ENCODE measurements at places on chromosomes 5 and 9.

DNA sequence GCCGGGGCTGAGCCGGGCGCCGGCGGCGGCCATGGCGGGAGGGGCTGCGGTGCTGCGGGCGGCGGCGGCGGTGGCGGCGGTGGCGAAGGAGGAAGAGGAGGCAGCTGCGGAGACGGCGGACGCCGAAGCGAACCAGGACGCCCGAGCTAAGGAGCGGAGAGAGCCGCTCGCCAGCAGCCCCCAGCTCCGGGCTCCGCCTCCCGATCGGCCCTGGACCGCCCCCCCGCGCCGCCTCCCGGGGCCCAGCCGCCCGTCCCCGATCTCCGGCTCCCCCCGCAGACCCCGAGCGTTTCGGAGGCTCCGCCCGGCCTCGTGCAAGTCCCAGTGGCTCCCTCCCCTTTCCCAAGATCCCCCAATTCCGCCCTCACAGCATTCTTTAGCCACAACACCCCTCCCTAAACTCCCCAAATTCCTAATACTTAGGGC is at the start of gene ASTN2:
Gene ASTN2 (minus strand): TSS at position 152 of the 426 bp plus-strand sequence. CDS start 119 bp downstream, at position 33.
- DNase-seq: no peak

DNA sequence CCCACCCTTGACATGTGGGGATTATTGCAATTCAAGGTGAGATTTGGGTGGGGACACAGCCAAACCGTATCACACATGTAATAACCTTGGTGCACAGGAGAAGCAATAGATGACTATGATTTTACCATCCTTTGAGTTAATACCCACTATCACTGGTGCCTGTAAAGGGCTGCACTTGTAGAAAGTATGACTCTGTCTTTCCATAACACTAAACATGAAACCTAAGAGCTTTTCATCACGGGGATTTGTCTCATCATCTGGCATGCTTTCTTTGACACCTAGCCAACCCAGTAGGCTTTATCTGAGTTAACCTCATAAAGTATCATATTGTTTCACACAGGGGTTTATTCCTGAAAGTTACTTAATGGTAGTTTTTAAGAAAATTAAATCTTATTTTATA is 188.9 kb upstream of the TNC start:
- DNase-seq: no peak

GRCh38 chr5:84017523-84018172 is 297.0 kb upstream of the HAPLN1 start:
- DNase-seq: no peak

- peak; percentile 28 for DNase-seq
Measured at GRCh38 chr5:133962801-133963476, 5.5 kb downstream of the C5orf15 start.

DNA sequence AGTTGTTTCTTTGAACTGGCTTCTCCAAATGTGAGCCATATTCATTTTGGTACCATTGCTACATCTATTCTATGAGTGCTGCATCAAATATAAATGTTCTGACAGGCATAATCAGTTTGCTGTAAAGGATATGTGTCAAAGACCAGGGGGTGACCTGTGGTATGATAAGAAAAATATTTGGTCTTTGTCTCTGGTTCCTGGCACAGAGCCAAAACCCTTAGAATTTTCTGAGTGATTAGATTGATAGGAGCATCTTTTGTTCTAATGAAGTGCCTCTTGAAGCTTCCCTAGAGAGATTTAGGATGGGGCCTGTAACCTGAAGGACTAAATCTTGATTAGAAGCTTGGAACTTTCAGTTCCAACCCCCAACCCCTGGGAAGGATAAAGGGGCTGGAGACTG is 256.3 kb downstream of the NNT start:
- no peak for DNase-seq

DNA sequence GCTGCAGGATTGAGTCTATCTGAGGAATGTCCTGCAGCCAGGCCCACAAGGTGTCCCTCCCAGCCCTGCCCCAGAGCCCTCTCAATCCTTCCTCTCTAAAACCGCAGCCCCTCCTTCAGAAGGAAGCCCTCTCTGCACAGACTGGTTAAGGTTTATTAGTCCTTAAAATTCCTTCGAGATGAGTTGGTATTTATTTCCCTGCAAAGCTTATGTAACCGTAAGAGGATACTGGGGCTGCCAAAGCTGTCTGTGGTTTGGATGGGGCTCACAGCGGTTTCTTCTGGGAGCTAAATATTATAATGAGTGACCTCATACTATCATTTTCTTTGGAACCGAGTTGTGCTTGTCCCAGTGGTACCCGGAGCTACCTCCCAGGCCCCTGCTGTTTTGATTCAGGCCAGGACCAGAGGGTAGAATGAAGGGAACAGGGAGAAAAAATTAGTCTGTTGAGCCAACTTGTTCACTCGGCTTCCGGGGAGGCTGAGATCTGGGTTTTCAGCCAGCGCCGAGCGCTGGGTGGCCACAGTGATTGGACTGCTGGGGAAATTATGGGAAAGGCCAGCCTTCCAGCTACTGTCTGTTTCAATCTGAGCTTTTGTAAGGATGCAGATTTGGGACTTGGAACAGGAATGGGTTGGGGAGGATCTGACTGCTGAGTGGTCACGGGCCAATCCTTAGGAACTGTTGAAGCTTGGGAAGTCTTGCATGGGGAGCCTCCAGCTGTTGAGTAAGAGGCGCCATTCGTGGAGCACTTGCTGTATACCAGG is 107.5 kb downstream of the NDFIP1 start:
- peak; percentile 94 for DNase-seq

DNA sequence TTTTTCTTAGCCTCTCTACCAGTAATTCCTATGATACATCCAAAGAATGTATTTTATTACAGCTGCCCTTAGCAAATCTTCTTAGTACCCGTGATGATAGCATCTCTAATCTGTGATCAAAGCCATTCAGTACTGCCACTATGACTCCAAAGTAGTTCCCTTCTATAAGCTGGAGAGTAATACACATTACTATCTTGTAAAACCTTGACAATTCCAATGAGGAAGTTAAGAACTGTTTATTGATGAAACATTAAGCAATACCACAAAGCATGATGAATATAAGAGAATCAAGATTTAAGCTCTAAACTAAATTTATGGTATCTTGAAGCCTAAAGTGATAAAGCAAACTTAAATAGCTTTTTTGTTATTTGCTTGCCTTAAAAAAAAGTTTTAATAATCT is 86.1 kb downstream of the SMIM23 start:
- no peak for DNase-seq

- DNase-seq: no peak
Measured at GRCh38 chr9:88767504-88767790, 223.8 kb upstream of the S1PR3 start.

- no peak for DNase-seq
Measured at GRCh38 chr5:109531262-109531661, 121.5 kb upstream of the PJA2 start.

DNA sequence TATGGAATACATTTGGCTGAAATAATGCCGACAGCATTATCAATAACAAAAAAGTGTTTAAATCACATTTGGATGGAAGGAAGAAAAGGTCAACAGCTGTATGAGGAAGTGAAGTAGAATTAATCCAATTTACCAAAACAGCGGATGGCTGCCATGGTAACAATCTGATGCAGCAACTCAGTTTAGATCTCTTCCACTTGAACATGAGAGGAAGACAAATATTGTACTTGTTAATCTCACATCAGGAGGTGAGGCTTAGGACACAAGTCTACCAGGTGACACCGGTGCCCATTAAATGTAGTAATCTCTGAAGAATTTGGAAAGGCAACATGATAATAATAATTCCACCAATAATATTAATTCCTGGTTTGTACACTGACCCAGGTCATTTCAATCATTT is 2.4 kb downstream of the RASEF start:
- DNase-seq: no peak

DNA sequence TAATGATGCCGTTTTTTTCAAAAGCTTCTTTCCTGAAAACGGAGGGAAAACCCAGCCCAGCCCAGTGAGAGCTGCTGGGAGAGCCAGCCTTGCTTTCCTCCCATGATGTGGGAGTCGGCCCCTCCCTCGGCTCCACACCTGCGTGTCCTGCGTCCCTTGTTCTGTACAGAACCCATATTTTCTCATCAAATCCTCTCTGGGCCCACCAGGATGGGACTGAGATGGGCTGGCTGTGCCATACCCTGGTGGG is 8.9 kb downstream of the FLT4 start:
- DNase-seq: no peak

GRCh38 chr9:89786655-89787054 is 181.8 kb downstream of the GADD45G start:
- no peak for DNase-seq

DNA sequence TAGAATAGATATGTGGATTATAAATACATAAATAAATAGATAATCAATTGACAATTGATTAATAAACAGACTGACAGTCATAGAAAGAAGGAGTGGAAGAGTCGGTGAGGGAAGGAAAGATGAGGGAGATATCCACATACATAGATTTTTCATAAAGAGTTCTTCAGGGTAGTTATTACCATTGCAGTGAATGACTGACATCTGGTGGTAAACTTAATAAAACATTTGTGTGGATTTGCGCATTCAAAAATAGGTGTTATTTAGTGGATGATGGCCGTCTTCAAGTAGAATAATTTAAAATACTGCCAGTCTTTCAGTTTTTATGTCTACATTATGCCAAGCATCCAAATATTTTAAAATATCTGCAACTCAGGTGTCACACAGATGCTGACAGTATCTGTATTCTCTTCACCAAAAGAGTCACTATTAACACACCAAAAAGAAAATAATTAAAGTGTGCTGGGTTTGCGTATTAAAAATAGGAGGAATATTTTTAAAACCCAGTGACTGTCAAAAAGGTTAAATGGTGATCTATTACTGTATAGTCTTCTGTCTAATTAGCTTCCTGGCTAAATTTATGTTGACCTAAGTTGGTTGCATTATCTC is 78.8 kb downstream of the GIN1 start:
- no peak for DNase-seq

DNA sequence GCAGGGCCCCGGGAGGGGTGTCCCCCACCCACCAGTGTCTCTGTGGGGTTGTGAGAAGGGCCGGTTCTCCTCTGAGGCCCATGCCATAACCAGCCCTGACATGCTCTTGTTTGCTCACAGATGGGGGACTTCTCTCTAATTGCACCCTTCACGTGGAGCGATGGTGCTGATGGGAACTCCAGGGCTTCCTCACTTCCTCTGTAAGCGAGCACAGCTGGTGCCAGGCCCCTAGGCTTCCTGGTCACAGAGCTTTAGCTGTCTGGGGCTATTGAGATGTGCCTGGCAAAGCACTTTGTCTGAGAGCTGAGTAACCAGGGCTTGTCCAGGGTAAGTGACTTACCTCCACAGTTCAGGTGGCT is 36.4 kb downstream of the PHF2 start:
- DNase-seq: no peak

GRCh38 chr9:127424676-127424999 is 456 bp downstream of the ZNF79 start:
- DNase-seq: no peak

GRCh38 chr9:116101516-116101915 is 52.1 kb upstream of the PAPPA start:
- DNase-seq: peak; percentile 90

DNA sequence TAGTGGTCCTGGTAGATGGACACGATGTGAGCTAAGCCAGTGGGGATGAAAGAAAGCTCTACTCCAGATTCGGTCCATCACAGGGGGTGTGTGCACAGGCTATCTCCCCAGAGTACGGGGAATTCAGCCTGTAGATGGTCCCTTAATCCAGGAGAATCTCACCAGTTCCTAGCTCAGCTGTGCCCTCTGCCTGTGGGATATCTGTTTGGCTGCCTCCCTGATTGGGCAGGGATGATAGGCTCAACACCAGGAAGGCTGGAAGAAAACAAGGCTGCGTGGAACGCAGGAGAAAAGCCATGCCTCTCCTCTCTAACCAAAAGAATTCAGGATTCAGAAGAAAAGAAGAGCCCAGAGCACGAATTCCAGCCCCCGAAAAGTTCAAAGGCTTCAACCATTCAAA is 40.9 kb downstream of the VLDLR start:
- DNase-seq: no peak

GRCh38 chr9:101400120-101400519 is 1.5 kb downstream of the ZNF189 start:
- DNase-seq: no peak

Measured in skeletal muscle cell (primary cell).